Thymus (tissue), 14 donors: ENCODE measurements at places on chromosomes 5 and 9.
A peak's percentile ranks its signal among the peaks of the same experiment; 100 is the strongest.

- peak; percentile 13 for DNase-seq
These were observed 266.2 kb downstream of the NSG2 start for GRCh38 chr5:174311531-174312269.

GRCh38 chr5:76291305-76292077 lies 111.6 kb upstream of the IQGAP2 start:
- DNase-seq, result no peak

DNA sequence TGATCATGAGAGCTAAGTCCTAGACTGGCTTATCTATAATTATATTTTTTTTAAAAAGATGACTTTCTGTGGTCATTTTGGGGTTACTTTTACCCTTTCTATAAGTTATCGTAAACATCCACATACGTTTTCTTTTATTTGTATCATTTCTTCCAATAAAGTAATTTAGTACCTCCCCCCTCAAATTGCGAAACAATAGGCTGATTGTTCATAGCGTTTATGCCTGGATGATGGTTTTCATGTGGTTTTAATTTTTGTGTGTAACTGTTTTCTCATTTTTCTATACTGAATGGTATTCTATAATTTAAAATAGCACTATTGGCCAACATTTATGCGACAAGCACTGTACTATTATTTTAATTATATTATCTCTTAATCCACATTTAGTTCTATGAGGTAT lies 44.5 kb downstream of the SMC5 start:
- no peak for DNase-seq

DNA sequence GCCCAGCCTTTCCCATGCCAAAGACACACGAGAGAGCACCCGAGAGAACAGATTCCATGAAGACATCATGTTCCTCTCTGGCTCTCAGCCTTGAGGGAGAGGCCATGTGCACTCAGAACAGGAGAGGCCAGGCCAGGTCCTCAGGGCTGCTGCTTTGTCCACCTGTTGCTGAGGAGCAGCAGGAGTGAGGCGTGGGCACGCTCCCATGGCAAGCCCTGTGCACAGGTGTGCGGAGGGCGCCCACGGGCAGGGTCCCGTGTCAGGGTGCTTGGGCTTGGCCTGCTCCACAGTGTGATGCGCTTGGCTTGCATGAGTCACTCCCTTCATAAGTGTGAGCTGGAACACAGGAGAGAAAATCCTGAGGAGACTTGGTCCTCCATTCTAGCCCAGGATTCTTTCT lies 27.4 kb downstream of the ZNF354A start:
- no peak for DNase-seq

GRCh38 chr5:118596255-118596654 lies 392.1 kb downstream of the DTWD2 start:
- DNase-seq, result no peak

- no peak for DNase-seq
These were observed 261.7 kb downstream of the KIF4B start for GRCh38 chr5:155275222-155275621.

DNA sequence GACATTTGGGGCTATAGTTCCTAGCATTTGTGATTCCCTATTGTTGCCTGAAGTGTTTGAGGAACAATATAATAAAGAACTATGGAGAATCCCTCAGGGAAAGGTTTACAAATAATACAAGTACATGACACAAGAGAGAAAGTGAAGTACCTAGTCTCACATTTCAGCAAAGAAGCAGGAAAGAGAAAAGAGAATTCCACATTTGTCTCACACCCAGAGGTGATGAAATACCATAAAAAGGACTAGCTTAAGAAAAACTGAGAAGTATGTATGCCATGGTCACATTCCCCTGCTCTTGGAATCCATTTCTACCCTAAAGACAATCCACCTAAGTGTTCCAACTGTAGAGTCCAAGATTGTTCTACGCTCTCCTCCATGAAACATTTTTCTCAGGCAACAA lies 79.0 kb upstream of the TARS1 start:
- DNase-seq, result no peak

- no peak for DNase-seq
These were observed 39.2 kb downstream of the TTC1 start for GRCh38 chr5:160048131-160048530.

GRCh38 chr9:133124123-133124906 lies 3.3 kb upstream of the RALGDS start:
- DNase-seq, result no peak

GRCh38 chr5:43197535-43197934 lies 5.5 kb downstream of the NIM1K start:
- no peak for DNase-seq

- DNase-seq, result no peak
These were observed 4.9 kb downstream of the NKX2-5 start for GRCh38 chr5:173229966-173230689.

DNA sequence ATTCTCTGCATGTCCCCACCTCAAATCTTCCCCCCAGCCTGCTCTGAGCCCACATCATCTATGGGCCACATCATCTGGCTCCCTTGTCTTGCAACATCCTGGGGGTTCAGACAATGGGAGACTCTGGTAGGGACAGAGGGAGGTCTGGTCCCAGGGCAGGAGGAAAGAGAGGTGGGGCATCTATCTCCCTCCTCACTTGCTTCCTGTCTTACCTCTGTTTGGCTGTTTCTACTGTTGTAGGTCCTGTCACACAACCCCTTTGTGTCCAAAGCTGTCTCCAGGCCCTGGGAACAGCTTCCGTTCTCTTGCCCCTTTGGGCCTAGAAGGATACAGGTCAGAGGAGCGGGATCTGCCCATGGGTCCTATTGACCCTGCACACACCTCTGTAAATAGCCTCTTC lies 227.2 kb downstream of the NSG2 start:
- DNase-seq, result no peak

- DNase-seq, result no peak
These were observed 76.5 kb downstream of the GLIS3 start for GRCh38 chr9:4223312-4223833.

DNA sequence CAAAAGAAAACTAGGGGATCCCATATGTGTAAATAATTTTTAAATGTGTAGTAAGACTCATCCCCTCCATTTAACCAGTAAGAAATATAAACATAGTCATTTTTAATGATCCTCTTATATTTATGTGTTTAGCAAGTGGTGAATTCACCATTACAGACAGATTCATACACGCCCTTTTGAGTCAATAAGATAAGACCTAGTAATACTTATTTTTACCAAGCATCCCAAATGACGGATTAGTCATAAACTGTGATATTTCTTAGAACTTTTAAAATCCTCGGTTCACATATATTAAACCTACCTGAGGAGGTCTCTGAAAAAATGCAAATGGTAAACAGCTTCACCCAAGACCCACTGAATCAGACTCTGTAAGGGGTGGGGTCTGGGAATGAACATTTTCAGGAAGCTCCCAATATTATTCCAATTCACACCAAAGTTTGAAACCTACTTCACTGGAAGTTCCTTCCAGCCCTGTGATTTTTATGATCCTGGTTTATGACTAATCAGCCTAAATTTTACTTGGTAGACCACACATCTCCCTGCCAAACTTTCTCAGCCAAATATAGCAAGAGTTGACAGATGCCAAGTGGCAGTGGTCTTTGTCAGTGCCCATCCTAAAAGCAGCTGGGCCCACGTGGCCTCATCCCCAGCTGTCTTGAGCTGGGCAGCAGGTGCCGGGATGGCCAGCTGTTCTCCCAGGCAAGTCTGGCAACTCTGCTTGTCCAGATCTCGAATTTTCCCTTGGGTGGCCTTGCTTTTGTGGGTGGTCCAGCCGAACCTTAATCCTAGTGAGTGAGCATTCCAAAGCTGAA lies 559.0 kb upstream of the RGMB start:
- DNase-seq, result no peak

DNA sequence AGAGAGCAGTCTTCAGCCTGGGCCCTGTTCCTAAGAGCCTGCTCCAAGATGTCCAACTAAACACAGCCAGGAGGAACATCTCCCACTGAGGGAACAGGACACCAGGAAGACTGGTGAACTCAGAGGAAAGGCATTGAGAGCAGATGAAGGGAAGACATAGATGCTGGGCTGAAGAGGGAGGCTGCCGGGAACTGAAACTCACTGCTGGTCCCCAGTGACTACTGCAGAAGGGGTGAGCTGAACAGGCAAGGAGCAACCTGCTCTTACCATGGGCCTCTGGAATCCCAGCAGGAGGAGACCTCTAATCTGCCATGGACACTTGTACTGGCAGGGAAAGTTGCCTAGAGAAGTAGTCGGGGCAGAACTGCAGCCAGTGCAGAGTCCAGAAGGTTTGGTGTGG lies 95.7 kb downstream of the TRPM3 start:
- no peak for DNase-seq

GRCh38 chr9:128384801-128385495 lies 13.8 kb downstream of the URM1 start:
- DNase-seq, result no peak

DNA sequence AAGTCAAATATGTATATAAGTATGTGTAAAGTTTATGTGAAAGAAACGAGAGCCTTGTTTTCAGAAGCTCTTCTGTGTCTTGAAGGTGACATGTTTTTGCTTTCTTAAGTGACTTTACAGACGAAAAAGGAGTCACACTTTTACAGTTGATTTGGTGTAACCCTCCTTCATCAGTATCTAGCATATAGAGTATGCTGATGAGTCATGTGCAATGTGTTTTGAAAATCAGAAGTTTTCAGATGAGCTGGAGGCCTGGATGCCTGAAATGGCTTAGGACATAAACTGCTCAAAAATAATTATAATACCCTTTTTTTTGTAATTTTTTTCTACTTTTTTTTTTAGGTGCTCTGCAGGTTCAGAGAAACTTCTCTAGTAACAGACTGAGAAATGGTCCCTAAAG lies 209.5 kb downstream of the CD180 start:
- peak; percentile 43 for DNase-seq

GRCh38 chr5:175697846-175698245 lies 40.0 kb downstream of the HRH2 start:
- no peak for DNase-seq

DNA sequence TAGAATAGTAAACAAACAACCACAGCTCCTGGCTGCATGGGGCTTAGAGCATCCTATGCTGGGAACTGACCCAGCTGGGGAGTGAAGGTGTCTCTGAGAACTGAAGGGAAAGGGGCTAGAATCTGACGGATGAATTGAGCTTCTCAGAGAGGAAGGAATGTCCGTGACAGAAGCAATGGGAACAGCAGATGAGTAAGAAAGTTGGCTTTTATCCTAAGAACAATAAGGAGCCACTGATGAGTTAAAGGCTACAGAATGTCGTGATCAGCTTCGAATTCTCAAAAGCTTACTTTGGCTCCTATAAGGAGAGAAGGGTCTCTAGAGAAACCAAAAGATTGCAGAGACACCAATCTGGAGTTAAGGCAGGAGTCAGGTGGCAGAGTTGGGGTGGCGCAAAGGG lies 52.6 kb downstream of the EBF1 start:
- no peak for DNase-seq

- no peak for DNase-seq
These were observed 119.4 kb downstream of the TLR4 start for GRCh38 chr9:117823576-117823975.

- no peak for DNase-seq
These were observed 47.8 kb downstream of the ERGIC1 start for GRCh38 chr5:172881691-172882370.

GRCh38 chr5:24428345-24428744 lies 216.4 kb downstream of the CDH10 start:
- no peak for DNase-seq

DNA sequence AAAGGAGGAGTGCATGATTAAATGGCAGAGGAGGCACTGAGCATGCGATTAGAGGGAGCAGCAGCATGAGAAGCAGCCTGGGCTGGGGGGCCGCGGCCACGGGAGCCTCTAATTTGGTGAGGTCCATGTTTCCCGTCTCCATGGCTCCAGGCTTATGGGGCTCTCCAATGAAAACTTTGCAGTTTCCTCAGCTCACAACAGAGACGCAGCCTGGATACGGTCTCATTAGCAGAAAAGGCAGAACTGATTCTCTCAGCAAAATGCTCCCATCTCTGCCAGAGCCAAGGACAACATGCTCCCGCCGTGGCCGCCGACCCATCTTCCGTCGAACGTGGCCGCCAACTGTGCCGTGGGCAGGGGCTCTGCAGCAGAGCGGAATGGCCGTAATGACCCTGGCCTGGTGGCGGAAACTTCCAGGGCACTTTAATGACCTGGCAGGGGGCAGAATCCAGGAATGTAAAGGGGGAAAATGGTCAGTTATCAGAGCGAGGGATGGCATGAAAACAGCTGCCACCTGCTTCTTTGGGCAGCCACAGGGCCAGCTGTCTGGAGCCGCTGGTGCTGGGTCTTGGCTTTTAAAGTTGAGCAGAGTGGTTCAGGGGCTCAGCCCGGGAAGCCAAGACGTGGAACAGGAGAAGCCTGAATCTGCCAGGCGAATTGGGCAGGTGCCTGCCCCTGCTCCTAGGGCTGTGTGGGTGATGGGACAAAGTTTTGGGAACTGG lies 76.5 kb downstream of the COL5A1 start:
- DNase-seq, result no peak

GRCh38 chr5:114437936-114438335 lies 76.1 kb downstream of the KCNN2 start:
- no peak for DNase-seq

- DNase-seq, result no peak
These were observed 105.5 kb upstream of the PITX1 start for GRCh38 chr5:135139381-135140134.

DNA sequence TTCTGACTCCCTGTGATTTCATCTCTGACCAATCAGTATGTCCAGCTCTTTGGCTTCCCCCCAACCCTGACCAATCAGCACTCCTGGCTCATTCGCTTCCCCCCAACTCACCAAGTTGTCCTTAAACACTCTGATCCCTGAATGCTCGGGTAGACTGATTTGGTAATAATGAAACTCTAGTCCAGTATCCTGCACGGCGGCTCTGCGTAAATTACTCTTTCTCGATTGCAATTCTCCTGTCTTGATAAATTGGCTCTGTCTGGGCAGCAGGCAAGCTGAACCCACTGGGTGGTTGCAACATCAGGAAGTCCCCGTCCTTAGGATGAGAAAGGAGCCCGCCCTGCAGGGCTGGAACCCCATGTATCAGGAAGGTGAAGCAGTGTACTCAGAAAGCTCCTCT lies 10.4 kb downstream of the FCN2 start:
- DNase-seq, result no peak

GRCh38 chr5:11595045-11595444 lies 309.2 kb downstream of the CTNND2 start:
- DNase-seq, result no peak

DNA sequence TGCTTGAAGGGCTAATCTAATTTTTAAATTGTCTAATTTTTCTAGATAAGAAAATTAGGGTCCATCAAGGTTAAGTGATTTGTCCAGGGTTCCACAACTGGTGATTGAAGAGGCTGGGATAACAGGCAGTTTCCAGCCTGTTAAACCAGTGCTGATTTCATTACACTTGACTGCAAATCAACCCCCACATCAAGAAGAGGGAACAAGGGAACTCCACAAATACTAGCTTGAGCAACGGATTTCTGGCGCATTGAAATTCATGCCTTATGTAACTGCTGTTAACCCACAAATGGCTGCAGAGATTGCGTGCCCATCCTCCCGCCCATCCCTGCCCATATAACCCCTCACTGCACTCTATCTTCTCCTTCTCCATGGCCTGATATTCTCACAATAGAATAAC lies 10.0 kb downstream of the PLPPR1 start:
- no peak for DNase-seq

DNA sequence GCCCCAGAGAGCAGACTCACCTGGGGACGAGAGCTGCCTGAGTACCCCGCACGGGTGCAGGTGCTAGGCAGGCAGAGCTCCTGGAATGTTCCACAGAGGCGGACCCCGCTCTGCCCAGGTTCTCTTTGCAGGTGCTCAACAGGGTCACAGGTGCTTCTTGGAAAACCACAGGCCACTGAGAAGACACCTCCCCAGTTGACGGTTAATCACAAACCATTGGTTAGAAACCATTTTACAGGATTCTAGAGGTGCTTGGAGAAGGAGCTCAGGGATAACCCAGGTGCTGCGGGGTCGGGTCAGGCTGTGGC lies 17.3 kb upstream of the SLC6A19 start:
- DNase-seq, result no peak

- DNase-seq, result no peak
These were observed 26.9 kb upstream of the FAT2 start for GRCh38 chr5:151617841-151618710.
